ENCODE measurements at places on chromosomes 4 and X.

- DNase-seq, result no peak
Observed at GRCh38 chrX:2710041-2710840, 19.1 kb downstream of the CD99 start.

- DNase-seq, result no peak
Observed at GRCh38 chr4:113718252-113718651, 43.3 kb downstream of the CAMK2D start.

DNA sequence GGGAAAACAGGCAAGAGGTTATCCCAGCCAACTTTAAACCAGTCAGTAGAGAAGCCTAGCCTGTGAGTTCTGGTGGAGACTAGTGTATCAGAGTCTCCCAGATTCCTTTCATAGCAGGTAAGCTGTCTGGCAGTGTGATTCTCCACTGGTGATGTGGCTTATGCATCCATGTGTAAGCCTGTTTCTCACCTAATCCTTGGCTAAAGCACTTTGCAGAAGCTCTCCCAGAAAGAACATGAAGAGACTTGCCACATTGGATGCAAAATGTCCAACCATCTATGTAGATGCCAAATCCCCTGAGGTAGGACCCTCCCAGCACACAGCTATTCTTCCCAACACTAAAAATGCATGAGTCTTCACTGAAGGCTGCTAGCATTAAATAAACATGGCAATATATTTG lies 111.7 kb downstream of the CHRNA9 start:
- no peak for DNase-seq

- no peak for DNase-seq
Observed at GRCh38 chr4:54677416-54677815, 19.7 kb downstream of the KIT start.

DNA sequence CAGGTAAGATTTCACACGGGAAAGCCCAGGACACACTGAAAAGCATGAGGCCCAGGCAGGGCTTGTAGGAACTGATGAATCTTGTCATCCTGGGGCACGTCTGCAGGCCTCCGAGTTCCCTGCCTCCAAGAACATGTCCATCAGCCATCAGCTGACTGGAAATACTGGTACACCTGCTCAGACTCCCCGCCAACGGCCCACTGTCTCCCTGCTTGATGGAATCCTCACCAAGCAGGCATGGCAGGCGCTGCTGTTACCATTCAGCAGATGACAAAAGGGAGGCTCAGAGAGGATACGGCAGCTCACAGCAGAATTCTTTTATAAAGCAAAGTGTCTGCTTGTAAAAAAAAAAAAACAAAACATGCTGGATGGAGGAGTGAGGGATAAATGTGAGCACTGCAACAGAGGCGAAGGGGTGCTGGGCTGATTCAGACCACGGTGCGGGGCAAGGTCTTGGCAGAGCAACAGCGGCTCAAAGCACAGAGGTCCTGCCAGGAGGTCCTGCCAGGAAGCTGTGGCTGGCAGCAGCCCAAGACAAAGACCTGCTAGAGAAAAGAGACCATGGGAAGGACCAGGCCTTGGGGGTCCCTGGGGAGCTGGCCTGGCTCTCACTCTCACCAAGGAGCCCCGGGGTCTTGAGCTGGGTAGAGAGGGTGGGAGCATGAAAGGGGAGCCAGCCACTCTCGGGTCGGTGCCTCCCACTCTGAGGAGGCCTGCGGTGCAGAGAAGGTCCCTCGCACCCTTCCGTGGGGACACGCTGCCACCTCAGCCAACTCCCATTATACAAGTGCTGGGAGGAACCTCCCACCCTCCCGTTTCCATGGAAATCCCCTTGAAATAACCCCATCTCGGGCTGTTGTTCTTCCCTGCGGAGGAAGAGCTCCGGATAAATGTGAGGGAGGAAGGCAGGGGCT lies 25.6 kb downstream of the PPP2R2C start:
- DNase-seq, result no peak

DNA sequence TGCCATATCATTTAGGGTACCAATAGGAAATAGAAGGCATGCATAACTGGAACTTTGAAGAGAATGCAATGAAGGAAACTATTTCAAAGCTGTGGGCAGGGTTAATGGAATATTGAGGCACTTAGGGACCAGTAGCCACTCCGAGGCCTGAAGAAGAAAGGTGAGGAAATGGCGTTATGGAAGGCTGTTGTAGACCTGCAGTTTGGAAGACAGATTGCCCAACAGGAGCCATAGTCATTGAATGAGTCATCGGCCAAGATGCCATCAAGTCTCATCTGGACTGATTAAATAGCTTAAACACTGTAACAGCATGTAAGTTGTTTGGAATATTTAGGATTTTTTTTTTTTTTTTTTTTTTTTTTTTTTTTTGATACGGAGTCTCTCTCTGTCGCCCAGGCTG lies 11.6 kb downstream of the CXCL13 start:
- no peak for DNase-seq

DNA sequence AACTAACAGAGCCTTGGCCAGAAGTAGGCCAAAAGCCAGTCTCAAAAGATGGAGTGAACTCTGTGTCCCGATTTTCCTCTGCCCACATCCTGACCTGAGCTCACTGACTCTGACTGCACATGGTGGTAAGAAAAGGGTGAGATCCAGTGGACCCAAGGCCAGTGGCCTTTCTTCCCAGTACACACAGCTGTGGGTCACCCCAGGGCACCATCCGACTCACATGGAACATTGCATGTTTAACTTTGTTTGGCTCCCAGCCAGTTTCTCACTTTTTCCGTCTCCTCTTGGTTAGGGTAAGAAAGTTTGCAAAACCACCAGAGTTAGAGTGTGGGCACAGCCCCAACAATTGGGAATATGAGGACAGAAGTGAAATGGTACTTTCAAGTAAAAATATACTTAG lies 69.8 kb downstream of the GAB1 start:
- DNase-seq, result no peak

DNA sequence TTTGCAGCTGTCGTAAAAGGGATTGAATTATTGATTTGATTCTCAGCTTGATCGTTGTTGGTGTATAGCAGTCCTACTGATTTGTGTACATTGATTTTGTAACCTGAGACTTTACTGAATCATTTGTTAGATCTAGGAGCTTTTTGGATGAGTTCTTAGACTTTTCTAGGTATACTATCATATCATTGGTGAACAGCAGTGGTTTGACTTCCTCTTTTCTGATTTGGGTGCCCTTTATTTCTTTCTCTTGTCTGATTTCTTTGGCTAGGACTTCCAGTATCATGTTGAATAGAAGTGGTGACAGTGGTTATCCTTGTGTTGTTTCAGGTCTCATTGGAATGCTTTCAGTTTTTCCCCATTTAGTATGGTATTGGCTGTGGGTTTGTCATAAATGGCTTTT lies 8.4 kb downstream of the APOOL start:
- DNase-seq, result no peak

Data from stimulated activated CD4-positive, alpha-beta T cell treated with anti-CD3 and anti-CD28 coated beads, TNF-alpha, amount 100 ng/mL, for 1 hour (primary cell).